ENCODE measurements at places on chromosomes 2 and 18. TPM values are rescaled to one million over a fixed set of nuclear protein-coding genes. Genes with fewer than 3 reads are reported as not detected.

Gene MAPK4
- not detected for total RNA-seq

Gene GALNT3
- 39.6 TPM for total RNA-seq

Gene SP140L
- total RNA-seq, result 3.5 TPM

Gene CCDC141
- not detected for total RNA-seq

DNA sequence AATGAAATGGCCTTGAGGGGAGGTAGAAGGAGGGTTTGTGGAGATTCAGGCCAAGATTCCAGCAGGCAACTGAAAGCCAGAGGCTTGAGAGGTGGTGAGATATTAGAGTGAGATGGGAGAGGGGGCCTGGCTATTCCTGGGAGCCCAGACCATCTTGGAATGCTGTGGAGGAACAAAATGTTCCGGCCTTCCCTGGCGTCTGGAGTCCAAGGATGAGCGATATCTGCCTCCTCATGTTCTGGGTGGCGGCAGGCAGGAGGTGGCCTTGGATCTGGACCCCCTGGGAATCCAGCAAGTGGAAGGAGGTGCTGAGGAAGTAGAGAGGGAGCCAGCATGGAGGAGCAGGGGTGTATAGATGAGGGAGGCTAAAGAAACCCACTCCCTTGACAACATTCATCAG, 335.9 kb downstream of the CYP26B1 start:
- DNase-seq, result no peak

GRCh38 chr18:78457731-78458130, 521.9 kb upstream of the SALL3 start:
- no peak for DNase-seq

- DNase-seq, result no peak
Measured at GRCh38 chr2:100104718-100105677, 37.4 kb downstream of the AFF3 start.

GRCh38 chr2:97983698-97984097, 12.1 kb downstream of the TMEM131 start:
- no peak for DNase-seq

DNA sequence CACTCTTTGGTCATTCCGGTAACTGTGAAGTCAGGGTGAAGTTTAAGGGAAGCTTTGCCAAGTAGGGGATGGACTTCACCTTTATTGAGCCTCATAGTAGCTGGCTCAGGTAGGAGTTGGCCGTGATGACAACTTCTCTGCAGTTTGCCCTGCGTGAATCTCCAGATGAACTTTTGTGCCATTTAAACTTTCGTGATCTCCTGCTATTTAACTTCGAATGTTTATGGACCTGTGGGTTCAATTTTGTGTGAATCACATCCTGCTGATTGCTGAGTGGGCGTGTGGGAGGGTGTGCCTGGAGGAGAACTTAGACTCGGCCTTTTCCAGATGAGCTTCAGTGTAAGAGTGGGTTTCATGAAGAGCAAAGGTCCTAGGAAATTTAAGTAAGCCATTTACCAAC, 4.2 kb downstream of the UGT1A1 start:
- DNase-seq, result no peak

DNA sequence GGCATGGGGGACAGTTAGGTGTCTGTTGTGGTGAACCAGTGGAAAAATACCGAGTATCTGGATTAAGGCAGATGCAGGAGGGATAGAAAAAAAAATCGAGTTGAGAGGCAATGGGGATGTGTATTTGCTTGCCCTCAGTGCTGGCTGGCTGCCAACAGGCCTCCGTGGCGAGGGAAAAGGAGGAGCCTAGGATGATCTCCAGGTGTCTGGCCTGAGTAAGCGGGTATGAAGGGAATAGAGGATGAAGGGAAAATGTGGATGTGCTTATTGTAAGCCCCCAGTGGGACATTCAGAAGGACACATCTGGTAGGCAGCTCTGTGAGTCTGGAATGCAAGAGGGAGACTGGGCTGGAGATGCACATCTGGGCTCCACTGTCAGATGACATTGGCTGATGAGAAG, 22.8 kb downstream of the KCNS3 start:
- DNase-seq, result peak; percentile 11
